ENCODE measurements at places on chromosomes 7 and 10.

GRCh38 chr10:34808801-34809745 lies 6.0 kb downstream of the PARD3 start:
- DNase-seq: peak; percentile 17

DNA sequence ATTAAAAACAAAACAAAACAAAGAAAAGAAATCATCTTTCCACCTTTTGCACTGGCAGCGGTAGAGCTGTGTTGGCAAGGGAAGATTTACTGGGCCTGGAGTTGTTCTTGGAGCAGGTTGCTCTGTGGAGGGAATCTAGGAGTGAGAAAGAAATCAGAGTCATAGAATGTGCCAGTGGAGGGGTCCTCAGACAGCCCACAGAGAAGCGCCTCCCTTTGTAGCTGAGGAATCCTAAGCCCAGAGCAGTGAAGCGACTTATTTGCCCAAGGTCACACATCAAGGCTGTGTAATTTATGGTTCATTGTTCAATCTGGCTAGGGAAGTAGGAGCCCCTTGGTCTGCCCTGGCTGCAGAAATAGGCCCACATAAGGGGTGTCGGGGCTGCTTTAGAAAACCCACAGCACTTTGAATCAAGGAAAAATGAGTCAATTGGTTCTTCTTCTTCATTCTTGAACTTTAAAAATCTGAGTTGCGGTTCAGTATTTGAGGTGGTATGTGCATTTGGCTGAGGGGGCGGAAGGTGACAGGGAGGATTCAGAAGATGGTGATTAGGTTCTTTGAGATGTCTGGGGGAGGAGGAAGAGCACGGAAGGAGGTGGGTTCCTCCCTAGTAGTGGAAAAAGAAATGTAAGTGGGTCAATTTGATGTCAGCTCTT lies 253.7 kb downstream of the PTEN start:
- DNase-seq: no peak

DNA sequence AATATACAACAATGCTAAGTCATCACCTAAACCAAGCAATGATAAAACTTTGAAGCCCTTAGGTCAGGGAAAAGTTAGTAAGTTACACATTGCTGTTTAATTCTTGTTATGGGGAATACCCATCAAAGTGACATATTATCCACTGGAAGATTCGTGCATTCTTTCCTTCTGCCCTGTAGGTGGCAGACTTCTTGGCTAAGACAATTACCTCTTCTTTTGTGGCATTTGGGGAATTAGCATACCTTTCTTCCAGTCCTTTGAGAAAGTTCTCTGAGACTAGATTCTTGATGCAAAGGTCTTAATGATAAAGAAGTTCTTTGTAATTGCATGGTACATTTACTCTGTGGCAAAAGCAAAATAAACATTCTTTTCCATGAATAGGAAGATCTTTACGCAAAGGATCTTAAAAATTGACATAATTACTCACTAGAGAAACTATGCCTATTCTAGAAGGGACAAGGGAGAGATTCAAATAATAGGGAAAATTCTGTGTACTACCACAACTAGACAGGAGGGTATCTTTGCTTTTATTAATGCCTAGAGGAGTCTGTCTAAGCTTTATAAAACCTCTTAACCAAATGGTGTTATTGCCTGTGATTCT lies 395.9 kb downstream of the GRM8 start:
- DNase-seq: no peak

DNA sequence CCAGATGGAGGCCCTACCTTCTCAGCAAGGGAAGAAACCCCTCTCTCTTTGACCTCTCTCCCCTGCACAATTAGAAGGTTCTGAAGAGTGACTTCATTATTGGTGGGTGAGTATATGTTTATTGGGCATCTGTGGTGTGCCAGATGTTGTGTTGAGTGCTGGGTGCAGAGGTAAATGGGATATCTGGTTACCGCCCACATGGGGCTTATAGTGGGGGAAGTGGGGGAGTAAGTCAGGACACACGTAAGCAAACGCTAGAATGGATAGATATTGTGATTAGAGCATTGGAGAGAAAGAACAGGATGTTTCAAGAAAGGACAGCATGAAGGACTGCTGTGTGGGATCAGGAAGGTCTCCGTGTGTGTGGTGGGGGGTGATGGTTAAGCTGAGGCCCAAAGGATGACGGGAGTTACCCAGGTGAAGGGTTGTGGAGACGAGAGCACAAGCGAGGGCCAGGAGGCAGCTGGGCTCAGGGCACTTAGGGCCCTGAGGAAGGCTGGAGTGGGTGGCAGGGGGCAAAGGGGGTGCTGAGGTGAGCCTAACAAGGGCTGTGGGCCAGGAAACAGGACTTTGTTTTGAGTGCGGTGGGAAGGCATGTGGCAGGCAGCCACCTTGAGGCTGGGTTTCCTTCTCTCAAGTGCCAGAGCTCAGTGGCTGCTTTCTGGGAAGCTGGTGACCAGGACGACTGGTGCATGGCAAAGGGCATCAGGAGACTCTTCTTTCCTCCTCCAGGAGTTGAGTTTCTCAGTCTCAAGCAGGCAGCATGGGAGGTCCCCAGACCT lies 299.9 kb downstream of the RPS24 start:
- DNase-seq: no peak

DNA sequence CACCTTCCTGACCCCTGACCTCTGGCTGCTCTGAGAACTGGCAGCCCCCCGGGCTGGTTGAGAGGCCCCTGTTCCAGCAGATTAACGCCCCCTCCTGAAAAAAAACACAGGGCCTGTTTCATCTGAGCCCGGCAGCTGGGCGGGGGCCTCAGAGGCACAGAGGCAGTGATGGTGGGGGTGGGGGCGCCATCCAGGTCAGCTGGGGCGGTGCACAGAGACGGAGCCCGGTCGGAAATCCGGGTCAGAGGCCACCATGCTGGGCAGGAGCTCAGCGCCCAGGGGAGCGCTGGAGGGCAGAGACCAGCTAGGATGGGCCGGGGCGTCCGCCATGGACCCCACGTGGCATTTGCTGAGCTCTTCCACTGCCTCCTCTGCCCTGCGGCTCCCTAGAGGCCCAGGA lies 68.0 kb downstream of the UNCX start:
- DNase-seq: no peak

- DNase-seq: no peak
Measured at GRCh38 chr7:157886711-157887110, 549.9 kb downstream of the DNAJB6 start.

DNA sequence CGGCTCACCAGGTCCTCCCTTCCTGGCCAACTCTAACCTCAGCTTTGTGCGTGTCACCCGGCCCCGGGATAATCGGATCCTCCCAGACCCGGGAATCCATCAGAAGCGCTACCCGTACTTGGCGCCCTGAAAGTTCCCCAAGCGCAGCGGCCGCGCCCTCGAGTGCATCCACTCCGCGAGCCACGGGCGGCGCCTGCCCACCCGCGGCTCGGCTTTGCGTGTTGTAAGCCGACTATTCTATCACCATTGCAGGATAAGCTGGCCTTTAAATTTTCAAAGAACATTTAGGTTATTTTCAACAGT lies 35.7 kb upstream of the EBLN1 start:
- DNase-seq: no peak

GRCh38 chr7:68785036-68785435 lies 813.2 kb upstream of the AUTS2 start:
- DNase-seq: peak; percentile 10

DNA sequence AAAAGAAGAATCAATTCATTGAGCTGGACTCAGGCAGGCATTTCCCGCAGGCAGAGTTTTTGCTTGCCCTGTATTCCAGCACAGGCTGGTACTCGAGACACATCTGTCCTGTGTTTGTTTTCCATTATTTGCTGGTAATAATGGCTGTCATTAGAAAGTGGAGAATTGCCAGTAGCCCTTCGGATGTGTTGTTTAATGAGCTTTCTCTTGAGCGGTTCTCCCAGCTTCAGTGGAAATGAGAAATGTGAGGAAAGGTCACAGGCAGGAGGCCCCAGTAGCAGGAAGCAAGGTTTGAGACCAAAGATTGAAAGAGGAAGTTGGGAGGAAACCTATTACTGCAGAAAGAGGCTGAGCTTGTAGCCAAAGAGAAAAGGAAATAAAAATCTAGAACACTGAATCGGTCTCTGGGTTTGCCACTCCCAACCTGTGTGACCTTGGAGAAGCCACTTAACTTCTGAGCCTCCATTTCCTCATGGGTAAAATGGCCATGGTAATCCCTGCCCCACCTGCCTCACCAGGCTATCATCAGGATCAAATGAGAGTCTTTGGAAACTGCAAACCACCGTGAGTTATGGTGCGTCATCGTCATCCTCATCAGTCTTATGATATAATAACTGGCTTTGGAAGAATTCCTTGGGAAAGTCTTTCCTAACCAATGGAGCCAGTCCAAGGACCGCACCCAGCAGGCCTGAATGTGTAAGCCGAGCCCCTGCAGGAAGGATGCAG lies 67.7 kb downstream of the TACR2 start:
- peak; percentile 94 for DNase-seq

DNA sequence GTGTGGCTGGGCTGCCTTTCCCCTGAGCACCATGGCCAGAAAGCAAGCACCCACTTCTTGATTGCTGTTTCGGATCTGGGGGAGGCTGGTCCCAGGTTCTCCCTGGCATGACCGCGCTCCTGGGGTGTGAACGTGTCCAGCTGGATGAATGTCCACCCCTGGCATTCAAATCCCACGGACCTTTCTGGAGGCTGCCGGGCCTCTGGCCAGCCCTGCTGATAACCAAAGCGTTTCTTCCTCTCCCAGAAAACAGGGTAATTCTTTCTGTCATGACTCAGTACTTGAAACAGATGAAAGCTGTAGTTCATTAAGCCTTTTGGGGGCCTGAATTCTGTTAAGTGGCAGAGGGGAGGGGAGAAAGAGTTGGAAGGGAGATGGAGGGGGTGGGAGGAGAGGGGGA lies 73.1 kb upstream of the SAMD8 start:
- DNase-seq: no peak

- DNase-seq: peak; percentile 92
Measured at GRCh38 chr10:71326464-71326881, 7.4 kb downstream of the SLC29A3 start.

DNA sequence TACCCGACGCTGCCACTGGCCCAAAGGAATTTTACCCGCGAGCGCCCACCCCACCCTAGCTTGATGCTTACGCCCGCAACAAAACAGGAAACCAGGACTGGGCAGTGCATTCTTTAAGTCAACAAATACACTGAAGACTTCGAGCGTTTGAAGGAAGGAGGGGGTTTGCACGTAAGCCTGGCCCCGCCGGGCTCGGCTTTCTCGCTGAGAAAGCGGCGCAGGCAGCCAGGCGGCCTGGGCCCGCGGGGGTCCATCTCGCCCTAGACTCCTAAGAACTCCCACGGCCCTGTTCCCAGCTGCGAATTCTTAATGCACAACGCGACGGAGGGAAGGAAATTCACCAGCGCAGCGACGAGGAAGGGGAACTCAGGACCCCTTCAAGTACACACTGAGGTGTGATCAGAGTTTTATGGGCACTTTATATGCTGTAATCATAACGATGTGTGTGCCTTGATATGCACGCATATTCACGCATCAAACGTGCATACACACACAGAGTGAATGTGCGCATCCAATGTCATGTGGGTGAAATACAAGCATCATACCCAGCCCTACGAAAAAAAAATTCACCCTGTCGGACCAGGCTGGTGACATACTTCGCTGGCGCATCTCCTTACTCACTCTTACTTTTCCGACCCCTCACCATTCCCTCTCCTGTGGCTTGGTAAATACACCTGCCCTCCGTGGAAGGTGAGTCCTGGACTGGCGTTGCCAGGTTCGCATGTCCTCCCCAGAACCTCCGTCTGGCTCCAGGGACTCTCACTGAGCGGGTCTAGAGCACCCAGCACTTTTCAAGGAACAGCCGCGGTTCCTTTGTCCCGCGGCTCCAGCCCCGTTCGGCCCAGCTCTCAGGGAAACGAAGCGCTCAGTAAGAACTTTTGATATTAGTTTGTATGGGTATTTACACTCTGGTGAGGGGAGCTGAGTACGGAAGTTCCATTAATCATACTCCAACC lies 5.7 kb upstream of the HOXA13 start:
- no peak for DNase-seq

DNA sequence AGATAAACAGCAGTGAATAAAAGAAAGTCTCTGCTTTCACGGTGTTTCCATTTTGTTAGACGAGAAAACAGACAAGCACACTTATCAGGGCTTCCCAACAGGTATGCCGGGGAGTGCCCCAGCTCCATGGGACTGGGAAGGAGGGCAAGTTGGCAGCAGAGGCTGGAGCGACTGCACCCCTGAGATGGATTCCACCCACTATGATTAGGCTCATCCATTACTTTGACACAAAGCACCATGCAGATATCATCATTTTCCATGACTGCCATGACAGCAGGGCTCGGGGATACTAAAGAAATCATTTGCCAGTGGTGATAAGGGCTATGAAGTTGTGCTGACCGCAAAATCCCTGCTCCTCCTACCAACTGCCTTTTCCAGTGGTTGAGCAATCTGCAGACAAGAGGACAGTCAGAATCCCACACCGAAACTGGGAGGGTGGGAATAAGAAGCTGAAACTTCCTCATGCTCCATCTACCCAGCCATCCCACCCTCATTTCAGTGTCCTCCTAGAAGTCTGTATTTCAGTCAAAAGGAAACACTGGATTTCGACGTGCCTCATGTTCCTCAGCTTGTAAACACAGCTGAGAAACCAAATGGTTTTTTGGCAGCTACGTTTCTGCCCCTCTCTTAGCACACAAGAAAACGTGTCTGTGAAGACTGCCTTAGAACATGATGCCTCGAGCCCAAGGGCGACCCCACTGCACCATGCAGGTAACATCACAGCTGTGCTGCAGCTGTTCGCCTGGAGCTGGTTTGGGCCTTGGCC lies 15.5 kb downstream of the CREB3L2 start:
- no peak for DNase-seq

DNA sequence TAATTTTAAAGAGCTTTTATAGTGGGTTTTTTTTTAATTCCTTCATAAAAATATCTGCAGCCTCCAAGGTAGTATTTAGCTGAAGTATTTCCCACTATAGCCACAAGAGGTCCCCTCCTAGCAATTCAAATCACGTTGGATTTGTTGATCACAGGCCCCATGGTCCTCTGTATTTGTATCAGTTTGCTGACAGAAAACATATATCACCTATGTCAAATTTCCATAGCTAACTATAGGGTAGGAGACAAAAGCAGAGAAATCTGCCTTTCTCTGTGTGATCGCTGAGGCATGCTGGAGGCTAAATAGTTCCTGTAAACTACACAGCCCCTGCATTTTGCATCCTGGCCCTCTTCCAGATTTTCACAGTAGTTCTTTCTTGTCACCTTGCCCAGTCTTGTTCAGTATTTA lies 1.7 kb upstream of the CTNNA3 start:
- DNase-seq: peak; percentile 36

DNA sequence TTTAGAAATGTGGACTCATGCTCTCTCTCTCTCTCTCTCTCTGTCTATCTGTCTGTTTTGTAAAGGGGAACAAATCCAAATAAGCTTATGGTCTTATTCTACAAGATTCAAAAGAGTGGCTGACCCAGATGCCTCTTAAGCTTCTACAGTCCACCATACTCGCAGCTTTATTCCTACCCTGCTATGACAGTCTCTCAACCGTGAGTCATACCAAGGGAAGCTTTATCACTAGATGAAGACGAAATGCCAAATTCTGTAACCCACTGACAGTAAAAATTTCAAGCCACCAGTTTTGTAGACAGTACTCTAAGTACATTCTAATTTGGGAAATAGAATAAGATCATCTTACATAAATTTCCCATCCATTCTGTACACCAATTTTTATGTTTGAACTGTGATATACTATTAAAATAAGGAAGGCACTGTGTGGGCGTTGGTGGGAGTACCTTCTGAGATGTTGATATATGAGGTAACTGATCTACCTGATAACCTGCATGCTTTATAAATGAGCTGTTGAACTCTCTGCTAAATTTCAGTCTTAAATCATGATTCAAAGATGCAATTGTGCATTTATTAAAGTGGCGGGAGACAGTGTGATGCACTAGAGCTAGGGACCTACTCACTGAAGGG lies 153.2 kb downstream of the KLF6 start:
- no peak for DNase-seq

All from DMS153 (cell line).